T-helper 17 cell (primary cell): ENCODE measurements at places on chromosomes 5 and 9.

GRCh38 chr5:176192094-176192721, 46.0 kb upstream of the SIMC1 start:
- no peak for DNase-seq

DNA sequence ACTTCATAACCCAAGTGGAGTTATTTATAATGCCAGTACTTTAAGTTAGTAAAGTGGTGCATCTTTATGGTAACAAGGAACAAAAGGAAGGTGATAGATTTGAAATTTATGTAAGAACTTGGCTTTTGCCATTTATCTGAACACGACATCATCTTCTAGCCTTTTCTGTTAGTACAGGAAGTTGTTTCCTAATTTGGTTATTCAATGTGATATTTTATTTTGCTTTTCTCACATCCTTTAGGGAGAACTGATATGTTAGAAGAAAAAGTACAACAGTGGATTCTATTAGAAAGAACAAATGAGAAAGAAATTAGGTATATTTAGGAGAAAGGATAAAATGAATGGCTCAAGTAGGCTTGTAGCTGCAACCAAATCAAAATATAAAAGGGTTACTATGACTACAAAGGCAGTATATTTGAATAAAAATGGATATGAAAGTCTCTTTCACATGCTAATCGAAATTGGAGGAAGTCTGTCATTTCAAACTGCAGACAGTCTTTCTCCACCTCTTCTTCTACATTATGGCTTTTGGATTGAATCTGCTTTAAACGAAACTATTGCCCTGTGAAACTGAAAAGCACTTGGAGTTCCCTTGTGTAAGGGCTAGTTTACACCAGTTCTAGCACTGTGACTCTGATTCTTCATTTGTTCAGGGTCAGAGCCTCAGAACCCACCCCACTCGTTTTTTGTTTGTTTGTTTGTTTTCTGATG, 18.5 kb upstream of the SLC24A2 start:
- DNase-seq, result no peak

- DNase-seq, result no peak
Measured at GRCh38 chr5:137778772-137779564, 24.8 kb upstream of the HNRNPA0 start.

DNA sequence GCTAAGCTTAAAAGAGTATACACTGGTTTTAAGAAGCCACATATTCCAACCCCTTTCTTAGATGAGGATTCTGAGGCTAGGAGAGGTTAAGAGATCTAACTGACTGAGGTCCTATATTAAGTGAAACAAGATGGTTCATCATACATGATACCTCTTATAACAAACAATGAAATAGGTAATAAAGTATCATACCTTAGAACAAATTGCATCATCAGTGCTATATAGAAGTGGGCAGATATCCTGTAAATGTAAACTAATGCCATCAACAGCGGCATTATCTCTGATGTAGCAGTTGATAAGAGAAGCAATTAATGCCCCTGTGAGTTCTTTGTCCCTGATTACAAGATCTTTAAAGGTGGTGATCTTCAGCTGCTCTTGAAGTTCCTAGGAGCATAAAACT, 60.5 kb downstream of the NUP155 start:
- DNase-seq, result no peak

DNA sequence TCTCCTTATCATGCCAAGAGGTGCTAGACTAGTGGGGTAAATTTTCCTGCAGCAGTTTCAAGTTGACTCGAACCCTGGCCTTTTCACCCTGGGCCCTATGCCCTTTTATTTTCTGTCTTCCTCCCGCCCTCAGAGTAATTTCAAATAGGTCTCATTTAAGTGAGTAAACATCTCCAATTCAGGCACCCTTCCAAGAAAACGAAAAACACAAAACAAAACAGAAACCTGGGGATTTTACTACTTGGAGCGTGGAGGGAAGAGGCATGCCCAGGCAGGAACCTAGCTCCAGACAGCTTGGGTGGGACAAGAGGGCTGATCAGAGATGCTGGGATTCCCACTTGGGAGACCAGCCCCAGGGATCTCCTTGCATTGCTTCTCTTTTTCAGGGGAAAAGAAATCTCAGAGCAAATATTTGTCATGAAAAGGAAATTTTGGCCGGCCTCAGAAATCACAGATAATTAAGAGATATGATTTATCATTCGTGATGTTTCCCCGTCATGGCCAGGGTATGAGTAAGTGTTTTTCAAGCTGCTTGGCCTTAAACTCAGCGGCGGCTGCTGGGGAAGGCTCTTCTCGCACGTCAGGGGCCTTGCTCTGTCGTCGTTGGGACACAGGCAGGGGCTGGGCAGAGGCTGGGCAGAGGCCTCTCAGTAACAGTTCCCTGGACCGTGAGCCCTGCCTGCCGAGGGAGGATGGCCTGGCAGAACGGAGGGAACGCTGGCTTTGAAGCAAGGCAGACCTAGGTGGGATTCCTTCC, 248.6 kb upstream of the KLF4 start:
- no peak for DNase-seq

- DNase-seq, result no peak
Measured at GRCh38 chr5:170920196-170920595, 58.4 kb downstream of the RANBP17 start.
